ENCODE measurements at places on chromosomes 5 and 9.

DNA sequence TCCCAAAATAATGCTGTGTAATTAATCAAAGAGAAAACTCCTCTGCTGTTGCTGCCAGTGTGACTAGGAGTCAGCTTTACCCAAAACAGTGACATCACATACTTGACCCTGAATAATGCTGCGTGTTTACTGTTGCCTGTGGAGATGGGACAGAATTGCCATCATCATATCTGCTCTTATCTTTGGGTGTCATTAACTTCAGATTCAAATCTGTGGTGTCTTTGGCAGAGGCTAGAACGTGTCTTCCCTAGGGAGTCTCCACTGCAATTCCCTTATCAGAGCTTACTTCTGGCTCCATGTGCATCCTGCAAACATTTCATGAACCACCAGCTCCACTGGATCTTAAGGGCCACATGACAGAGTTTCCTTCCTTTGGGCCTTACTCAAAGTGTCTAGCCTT, 88.9 kb upstream of the MRPS30 start:
- DNase-seq, result no peak

DNA sequence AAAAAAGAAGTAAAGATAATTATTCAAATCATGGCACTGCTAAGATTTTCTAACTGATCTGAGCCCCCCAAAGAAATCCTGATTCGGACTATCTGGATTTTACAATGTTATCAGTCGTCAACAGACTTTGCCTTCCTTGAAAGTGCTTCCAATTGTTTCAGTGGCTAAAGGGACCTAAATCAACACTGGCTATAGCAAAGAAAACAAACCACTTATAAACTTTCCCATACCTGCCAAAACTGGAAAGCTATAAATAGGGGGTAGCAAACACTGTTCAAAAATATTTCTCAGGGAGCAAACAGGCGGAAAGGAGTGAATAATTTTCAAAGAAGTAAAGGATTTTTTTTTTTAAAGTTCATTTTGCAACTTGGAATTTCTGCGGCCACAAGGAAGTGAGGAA, 105.6 kb upstream of the LIFR start:
- DNase-seq, result no peak

GRCh38 chr5:144032375-144032774, 138.1 kb downstream of the YIPF5 start:
- no peak for DNase-seq

- no peak for DNase-seq
These were observed 262.4 kb downstream of the GRIA1 start for GRCh38 chr5:153752890-153753289.

- no peak for DNase-seq
These were observed 13.4 kb downstream of the FAM240B start for GRCh38 chr9:38706493-38706892.

DNA sequence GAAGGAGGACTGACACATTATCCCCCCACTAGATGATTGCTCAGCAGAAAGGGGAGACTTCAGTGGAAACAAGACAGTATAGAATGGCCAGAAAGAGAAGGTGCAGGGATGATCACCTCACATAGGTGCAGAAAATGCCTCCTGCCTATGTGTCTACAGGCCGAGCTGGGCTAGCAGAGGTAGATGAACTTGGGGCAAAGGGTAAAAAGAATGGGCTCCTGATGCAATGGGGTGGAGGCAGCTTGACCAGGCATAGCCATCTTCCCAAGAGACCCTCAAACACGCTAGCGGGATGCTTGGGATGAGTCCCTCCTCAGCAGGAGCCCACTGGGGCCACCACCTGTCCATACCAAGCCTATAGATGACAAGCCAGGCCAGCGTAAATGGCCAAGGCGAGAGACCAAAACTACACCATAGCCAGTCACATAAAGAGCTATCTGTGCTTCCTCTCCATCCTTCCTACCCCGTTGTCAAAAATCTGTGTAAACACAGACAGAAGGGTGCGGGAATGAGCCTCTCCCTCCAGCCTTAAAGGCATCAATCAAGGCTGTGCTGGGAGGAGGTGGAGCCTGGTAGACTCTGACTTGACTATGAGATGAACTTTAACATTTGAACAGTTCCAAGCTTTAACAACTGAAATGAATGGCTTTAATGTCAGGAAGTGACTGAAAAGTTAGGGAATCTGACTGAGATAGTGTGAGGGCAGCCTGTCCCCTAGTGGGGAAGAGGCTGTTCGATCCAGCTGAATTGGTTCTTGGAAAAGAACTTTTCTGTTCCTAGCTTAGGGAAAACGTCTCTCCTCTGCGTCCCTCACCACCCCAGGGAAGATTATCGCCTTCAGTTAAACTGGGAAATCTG, 10.4 kb downstream of the C9orf152 start:
- DNase-seq, result no peak

DNA sequence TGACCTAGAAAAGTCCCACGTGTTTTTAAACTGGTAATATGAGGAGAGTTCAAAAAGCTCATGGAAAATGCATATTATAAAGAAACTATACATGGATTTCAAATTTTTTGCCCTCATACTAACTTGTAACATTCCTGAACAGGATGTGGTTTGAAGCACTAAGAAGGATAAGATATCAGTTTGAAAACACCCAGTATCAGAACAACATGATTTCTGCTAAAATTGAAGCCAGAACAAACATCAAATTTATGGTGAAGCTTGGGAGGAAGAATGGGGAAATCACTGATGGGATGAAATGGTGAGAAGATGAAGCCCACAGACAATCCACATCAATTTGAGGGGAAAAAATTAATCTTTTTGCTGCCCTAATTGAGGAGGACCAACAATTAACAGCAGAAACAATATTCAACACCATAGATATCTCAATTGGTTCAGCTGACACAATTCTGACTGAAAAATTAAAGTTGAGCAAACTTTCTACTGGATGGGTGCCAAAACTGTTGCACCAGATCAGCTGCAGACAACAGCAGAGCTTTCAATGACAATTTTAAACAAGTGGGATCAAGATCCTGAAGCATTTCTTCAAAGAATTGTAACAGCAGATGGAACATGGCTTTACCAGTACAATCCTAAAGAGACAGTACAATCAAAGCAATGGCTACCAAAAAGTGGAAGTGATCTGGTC, 113.2 kb upstream of the SNX2 start:
- no peak for DNase-seq

DNA sequence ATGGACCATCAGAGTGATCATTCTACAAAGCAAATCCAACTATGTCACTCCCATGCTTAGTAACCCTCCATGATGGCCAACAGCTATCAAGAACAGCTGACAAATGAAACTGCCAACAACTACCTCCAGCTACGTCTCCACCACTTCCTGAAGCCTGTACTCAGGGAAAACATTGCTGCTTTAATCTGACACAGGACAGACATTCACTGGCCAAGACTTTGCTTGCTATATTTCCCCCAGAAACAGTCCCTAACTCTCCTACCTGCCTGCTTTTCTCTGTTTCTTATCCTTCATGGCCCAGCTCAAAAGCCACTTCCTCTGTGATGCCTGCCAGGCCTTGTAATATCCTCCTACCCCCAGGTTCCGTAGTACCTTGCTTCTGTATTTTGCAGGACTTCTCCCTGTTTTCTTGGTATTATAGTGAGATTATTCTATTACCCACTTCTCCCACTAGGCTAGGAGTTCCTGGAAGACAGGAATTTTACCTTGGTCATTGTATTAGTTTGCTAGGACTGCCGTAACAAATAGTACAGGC, 14.7 kb upstream of the RAB14 start:
- peak; percentile 17 for DNase-seq

DNA sequence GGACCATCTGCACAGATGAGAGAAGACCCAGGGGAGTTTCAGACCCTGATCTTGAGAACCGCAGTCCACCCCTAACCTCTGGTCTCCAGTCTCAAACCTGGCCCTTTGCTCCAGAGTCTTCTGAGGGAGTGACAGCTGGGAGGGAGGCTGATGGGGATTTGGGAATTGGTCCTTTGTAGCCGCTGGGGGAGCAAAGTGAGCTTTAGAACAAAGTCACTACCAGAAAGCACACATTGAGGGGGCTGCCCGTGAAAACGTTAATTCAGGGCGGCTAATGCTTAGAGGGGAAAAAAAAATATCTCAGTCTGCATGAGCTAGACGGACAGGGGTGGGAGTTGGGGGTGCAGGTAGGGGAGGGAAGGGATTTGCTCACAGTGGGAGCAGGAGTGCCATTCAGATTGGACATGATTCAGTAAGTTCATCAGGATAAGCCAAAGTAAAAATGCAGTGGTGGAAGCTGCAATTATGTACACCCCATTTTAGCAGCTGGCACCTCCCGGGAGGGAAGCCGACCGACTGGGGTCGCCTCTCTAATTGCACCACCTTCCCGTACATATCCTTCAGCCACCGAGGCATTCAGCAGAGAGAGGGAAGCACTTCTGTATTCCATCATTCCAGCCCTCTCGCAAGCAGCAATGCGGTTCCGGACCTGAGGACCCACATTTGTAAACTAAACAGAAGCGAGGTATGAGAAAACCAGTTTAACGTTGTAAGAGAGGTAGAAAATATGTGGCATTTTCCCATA, 123.4 kb upstream of the RETREG1 start:
- DNase-seq, result no peak

- DNase-seq, result no peak
These were observed 40.3 kb downstream of the RAB3C start for GRCh38 chr5:58622936-58623871.

GRCh38 chr9:27367175-27367798, 70.3 kb upstream of the EQTN start:
- no peak for DNase-seq

DNA sequence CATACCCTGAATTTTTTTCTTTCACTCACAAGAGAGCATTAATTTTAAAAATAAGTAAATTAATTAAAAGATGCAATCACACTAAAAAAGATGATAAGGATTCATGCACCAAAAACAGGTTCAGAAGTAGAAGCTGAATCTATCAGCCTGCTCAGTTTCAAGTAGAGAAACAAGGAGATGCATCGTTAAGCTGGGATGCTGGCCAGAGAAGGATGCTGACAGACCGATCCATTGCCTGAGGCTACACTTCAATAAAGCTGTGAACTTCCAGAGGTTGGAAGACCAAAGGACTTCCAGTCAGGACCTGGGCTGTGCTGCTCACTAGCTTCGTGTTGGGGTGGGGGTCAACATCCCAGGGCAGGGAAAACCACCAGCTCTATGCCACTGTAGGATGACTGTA, 457.7 kb downstream of the EFNA5 start:
- DNase-seq, result no peak

DNA sequence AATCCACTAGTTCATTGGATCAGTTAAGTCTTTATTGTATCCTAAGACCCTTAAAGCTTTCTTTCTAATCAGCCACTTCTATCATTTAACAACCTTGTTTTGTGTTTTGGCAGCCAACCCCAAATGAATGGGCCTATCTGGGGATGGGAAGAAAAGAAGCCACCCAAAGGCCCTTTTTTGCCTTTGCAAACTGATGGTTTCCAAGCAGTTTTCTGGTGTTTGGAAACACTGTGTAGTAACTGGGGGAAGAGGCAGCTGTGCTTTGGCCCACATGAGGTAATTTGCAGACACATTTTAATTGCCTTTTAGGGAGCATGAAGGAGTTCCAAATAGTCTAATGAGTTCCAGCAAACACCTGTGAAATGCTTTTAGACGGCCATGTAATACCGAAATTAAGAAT, 1751.3 kb upstream of the WWC1 start:
- DNase-seq, result no peak

DNA sequence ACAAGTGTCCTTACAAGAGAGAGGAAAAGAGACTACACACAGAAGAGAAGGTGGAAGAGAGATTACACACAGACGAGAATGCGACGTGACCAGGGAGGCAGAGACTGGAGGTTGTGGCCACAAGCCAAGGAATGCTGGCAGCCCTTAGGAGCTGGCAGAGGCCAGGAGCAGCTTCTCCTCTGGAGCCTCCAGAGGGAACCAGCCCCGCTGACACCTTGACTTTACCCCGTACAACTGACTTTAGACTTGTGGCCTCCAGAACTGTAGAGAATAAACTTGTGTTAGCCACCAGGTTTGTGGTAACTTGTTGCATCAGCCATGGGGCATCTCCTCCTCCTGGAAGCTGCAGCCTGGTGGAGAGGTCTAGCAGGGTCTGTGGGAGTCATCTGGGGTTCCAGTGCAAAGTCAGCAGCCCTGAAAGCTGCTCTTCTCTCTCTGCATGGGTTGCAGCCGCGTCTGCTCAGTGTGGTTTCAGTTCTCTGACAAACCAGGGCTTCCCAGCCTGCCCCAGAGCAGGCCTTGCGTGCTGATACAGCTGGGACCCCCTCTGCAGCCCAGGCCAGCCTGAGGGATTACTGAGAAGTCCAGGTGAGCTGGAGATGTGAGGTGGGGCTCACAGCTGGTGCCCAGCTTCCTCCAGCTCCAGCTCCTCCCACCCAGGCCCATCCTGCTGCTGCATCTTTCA, 30.8 kb upstream of the CNOT6 start:
- DNase-seq, result no peak

GRCh38 chr5:90881626-90882150, 323.1 kb downstream of the ADGRV1 start:
- DNase-seq, result no peak

GRCh38 chr5:79686799-79687198, 2.8 kb upstream of the CMYA5 start:
- DNase-seq, result no peak

DNA sequence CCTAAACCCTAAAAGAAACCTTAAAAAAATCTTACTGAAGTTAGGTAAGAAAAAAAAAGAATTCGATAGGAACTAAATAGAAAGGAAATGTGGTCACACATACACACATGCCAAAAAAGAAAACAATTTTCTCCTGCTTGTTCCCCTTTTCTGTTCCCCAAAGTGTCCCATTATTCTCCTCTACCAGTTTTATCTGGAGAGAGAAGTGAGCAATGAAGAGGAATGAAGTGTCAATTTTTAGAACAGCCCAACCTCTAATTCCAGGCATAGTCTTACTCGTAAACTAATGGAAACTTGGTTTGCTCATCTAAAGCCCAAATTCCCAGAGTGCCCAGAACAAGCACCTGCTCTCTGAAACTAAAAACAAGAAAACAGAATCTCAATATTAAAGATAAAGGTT, 26.1 kb downstream of the AP3B1 start:
- peak; percentile 30 for DNase-seq

GRCh38 chr5:33530183-33531036, 89.6 kb downstream of the TARS1 start:
- DNase-seq, result no peak

GRCh38 chr9:7799944-7800285, 337 bp upstream of the DMAC1 start:
- peak; percentile 16 for DNase-seq

- DNase-seq, result peak; percentile 81
These were observed 37.6 kb upstream of the SLC27A6 start for GRCh38 chr5:128927644-128928043.

DNA sequence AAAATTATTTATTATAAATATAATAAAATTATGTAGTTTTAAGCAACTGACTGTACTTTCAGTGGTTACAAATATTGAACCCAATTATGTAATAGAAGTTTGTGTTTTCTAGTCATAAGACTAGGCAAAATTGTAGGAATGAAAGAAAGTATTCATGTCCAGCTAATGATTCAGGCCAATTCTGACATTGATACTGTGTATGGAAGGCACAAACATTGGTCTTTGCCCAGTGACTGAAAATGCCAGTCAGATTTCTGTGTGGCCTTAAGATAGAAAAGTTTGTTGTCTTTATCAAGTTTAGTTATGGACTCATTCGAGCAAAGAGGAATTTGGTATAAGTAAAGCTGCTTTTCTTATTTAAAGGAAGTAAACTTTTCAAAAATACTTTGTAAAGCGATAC, 60.3 kb downstream of the SLC12A2 start:
- no peak for DNase-seq

GRCh38 chr9:69149321-69149807, 24.7 kb upstream of the TJP2 start:
- no peak for DNase-seq
